ENCODE measurements at places on chromosomes 12 and 14.
A peak's percentile ranks its signal among the peaks of the same experiment; 100 is the strongest.

- no peak for DNase-seq
Observed at GRCh38 chr12:71503579-71504391, 64.2 kb downstream of the LGR5 start.

- no peak for DNase-seq
Observed at GRCh38 chr14:103014466-103015228, 42.7 kb downstream of the CDC42BPB start.

- no peak for DNase-seq
Observed at GRCh38 chr14:22200977-22201605, 387.9 kb downstream of the DAD1 start.

DNA sequence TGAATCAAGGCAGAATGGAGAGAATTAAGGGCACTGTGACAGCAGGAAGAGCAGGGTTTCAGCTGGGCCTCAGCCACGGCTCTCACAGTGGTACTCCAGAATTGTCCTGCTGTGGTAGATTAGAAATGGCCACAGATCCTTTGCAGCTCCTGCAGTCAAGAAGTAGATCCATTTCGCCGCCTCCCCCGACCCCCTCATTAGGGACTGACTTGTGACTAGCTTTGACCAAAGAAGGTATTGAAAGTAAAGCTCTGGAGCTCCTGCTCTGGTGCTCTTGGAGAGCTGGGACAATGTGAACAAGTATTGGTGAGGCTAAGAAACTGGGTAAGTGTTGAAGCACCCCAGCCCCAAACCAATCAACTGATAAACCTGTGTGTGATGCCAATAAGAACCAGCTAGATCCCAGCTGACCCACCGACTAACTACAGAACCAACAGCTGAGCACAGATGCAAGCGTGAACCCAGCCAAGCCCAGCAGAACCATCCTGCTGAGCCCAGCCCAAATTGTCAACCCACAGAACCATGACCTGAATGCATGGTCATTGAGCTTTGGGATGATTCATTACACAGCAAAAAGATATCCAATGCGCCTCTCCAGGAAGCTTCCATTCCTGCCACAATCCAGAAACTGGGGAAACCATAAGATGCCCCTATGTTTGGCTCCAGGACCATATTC is 50.7 kb downstream of the JAG2 start:
- DNase-seq: no peak

GRCh38 chr12:121314431-121314830 is 17.9 kb upstream of the CAMKK2 start:
- DNase-seq: no peak

- DNase-seq: no peak
Observed at GRCh38 chr12:42213954-42214426, 24.1 kb downstream of the YAF2 start.

DNA sequence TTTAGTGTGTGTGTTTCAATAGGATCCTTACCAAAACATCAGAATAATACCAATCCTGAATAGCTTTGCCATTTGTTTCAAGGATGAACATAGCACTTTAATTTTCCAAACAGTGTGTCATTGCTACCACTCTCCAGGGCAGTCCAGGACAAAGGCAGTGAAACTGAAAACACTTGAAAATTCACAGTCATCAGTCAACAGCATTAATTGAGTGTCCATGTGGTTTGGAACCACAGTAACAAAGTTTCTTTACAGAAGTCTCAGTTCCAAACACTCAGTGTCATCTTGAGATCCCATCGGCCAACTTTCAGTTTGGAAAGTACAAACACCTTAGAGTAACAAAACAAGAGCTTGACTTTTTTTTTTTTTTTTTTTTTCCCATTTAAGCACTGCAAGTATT is 228.4 kb upstream of the SOX5 start:
- DNase-seq: no peak

GRCh38 chr14:30790827-30791226 is 83.5 kb upstream of the COCH start:
- no peak for DNase-seq

DNA sequence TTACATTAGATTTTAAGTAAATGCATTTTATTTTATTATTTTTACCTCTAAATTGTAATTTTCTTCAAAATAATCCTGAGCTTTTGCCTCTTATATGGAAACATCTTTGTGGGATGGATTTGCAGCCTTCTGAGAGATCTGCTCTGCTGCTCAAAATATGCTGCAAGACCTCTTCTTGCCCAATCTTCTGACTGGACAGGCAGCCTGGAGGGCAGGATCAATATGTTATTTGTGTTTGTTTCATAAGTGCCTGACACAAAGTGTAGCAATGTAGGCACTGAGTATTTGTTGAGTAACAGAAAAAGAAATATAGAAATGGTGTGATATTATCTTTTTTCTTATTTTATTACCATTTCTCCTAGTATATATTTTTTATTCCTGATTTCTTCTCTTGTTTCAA is 1106.9 kb downstream of the TMTC2 start:
- no peak for DNase-seq

DNA sequence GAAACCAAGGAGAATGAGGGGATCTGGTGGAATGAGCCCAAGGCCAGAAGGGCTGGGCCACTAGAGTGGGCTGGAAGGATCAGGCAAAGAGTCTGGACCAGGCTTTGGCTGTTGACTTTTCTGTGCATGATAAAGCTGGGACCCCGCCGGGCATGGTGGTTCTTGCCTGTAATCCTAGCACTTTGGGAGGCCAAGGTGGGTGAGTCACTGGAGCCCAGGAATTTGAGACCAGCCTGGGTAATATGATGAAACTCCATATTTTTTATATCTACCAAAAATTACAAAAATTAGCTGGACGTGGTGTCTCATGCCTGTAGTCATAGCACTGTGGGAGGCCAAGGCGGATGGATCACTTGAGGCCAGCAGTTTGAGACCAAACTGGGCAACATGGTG is 393 bp upstream of the KLHL33 start:
- DNase-seq: no peak

DNA sequence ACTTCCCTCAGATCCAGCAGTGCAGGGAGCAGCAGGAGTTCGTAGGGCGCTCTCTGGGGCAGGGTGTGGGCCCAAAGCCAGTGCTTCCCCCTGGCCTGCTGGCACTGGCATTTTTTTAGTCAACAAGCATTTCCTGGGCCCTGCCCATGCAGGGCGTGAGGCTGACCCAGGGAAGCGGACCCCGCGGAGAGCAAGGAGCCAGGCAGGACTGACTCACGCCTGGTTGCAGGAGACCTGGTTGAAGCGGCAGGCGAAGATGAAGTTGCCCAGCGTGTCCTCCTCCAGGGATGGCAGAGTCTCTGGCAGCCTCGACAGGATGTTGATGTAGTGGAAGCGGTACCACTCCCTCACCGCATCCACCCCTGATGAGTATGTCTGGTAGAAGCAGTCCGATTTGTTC is 13.5 kb downstream of the SCNN1A start:
- no peak for DNase-seq

- no peak for DNase-seq
Observed at GRCh38 chr14:69299286-69300035, 39.5 kb downstream of the GALNT16 start.

DNA sequence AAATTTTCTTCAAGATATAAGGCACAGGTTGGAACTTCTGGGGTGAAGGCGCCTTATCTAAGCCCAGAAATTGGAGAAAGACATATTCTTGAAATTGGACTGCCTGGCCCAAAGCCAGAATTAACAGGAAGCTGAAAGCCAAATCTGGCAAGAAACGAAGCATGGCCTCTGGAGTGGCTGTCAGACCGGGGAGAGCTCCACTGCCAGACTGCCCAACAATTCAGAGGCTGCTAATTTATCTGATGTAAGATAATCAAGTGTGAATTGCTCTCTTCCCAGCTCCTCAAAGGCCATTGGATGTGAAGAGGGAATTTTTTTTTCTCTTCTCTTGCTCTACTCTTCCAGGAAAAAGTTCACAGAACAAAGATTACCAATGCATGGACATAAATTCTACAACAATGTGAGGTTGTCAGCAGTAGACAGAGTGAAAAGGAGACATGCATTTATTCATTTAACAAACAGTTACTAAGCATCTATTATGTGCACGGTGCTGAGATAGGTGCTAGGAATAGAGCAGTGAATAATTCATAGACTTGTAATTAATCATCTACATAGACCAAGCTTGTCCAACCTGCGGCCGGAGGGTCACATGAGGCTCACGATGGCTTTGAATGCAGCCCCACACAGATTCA is at the start of gene GDF3:
GDF3 (minus strand) TSS at position 210 of the 632 bp plus-strand sequence; CDS start at position 163, 47 bp downstream.
- DNase-seq: no peak

DNA sequence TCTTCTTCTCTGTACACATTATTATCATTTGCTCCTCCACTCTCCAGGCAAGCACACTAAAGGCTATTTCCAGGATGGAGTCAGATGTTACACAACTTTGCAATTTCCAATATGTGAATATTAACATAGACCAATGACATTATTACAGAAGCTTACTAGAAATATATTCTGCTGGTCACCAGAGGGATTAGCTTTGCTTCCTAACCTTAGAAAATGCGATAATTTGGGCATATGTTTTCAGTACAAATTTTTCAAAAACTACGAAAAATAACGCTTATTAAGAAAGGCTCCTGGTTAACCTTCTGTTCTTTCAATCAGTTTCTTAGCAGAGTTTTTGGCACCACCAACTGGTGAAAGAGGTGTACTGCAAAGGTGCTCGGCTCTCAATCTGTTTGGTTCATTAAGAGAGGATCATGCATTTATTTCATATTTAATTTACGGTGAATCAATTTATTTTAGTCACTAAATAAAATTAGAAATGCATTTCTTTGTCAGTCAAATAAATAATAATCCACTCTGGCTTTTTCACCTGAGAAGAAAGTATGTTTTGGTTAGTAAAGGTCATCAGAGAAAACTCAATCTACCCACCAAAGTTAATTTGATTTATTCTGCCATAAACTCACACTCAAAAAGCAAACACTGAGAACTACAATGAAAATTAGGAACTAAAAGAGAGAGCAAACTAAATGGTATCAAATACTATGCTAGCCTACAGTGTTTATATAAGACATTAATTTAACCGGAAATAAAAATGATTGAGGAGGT is 39.2 kb downstream of the EFCAB11 start:
- peak; percentile 58 for DNase-seq

GRCh38 chr14:21023817-21024584 is 860 bp downstream of the NDRG2 start:
- DNase-seq: no peak

GRCh38 chr12:131782061-131782460 is 46.1 kb upstream of the MMP17 start:
- no peak for DNase-seq

- DNase-seq: no peak
Observed at GRCh38 chr12:31259136-31259886, 66.6 kb downstream of the SINHCAF start.

DNA sequence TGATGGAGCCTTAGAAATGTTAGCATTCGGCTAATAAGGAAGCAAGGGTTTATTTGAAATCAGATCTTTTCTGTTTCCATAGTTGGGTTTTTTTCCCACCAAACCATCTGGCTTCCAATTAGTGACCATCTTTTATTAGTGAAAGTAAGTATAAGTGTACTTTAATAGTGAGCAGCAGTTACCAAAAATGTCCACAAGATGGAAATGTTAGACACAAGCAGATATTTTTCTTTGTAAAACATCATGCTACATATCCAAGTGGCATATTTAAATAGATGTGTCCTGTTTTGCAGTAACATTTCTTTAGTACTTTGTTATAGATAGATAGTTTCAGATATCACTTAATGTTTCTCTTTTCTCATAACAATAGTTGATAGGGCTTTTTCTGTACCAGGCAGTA is 28.8 kb downstream of the YEATS4 start:
- DNase-seq: no peak

DNA sequence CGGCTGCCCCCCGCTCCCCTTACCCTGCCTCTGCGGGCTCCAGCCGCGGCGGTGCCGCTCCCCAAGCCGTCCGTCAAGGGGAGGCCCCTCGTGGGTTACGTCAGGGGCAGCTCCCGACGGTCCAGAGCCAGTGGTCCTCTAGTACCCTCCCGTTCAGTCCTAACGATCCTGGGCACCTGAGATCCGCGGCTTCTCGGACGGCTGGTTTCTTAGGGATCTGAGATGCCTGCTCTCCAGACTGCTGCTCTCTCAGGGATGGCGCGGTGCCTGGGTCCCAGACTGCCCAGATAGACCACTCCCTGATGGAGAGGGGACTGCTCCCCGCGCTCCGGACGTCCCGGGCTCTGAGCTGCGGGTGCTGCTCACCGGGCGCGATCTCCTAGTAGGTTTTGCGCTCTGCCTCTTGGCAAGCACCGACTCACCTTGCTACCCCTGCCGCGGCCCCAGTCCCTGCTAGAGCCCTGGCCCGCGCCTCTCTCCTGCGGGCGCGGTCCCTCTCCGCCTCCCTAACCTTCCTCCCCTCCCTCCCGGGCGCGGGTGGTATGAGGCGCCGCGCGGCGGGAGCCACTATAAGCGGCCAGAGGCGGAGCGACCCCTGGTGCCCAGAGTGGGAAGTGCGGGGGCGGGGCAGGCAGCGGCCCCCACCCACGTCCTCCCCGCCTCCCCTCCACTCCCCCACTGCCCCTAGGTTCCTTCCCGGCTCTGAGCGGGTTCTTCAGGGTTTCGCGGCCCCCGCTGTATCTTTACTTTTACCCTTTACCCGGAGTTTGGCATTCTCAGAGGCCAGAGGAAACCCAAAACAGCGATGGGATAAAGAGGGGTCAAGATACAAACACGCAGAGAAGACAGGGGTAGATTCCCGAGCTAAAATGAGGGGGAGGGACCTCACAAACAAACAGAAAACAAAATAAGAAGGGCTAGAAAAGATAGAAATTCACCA is at the start of gene C1QL4:
C1QL4 (minus strand) TSS at position 544 of the 940 bp plus-strand sequence. CDS start 711 bp downstream, outside the sequence.
- peak; percentile 65 for DNase-seq

- no peak for DNase-seq
Observed at GRCh38 chr14:91509878-91510170, 286 bp downstream of the PPP4R3A start.

GRCh38 chr12:125434936-125435443 is 369.8 kb downstream of the AACS start:
- DNase-seq: no peak

- DNase-seq: no peak
Observed at GRCh38 chr12:69066492-69067373, 133.8 kb upstream of the CPM start.

DNA sequence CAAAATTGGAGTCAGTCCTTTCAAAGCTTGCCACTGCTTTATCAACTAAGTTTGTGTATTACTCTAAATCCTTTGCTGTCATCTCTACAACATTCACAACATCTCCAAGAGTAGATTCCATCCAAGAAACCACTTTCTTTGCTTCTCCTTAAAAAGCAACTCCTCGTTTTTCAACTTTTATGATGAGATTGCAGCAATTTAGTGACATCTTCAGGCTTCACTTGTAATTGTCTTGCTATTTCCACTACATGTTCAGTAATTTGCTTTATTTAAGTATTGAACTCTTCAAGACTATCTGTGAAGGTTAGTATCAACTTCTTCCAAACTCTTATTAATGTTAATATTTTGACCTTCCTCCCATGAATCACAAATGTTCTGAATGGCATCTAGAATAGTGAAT is 747.9 kb downstream of the TMTC2 start:
- DNase-seq: no peak

- DNase-seq: no peak
Observed at GRCh38 chr12:112179341-112179740, 54.0 kb downstream of the TRAFD1 start.

Data from NCI-H1930 (cell line).